Activated T-helper 1 cell treated with anti-CD3 and anti-CD28 coated beads, Interleukin-2, amount 50 U/mL, for 16 hours (primary cell): ENCODE measurements at places on chromosomes 1 and 21.

DNA sequence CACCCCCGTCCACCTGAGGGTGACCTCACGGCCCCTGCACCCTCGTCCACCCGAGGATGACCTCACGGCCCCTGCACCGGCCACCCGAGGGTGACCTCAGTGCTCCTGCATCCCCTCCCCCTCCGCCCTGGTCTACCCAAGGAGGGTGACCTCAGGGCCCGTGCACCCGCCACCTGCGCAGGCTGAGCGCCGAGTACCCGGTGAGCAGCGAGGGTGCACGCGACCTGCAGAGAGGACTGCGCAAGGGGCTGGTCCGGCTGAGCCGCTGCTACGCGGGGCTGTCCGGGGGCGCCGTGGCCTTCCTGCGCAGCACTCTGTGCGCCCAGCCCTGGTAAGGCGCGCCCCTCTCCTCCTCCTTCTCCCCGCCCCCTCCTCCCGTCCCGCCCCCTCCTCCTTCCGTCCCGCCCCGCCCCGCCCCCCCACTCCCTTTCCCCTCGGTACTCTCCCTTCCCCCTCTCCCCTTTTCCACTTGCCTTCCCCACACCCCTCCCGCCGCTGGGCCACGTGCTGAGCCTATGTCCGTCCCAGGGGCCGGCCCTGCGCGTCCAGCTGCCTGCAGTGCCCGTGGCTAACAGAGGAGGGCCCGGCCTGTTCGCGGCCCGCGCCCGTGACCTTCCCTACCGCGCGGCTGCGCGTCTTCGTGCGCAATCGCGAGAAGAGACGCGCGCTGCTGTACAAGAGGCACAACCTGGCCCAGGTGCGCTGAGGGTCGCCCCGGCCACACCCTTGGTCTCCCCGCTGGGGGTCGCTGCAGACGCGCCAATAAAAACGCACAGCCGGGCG is 28.4 kb downstream of the TRIM11 start:
- DNase-seq = peak; percentile 28

DNA sequence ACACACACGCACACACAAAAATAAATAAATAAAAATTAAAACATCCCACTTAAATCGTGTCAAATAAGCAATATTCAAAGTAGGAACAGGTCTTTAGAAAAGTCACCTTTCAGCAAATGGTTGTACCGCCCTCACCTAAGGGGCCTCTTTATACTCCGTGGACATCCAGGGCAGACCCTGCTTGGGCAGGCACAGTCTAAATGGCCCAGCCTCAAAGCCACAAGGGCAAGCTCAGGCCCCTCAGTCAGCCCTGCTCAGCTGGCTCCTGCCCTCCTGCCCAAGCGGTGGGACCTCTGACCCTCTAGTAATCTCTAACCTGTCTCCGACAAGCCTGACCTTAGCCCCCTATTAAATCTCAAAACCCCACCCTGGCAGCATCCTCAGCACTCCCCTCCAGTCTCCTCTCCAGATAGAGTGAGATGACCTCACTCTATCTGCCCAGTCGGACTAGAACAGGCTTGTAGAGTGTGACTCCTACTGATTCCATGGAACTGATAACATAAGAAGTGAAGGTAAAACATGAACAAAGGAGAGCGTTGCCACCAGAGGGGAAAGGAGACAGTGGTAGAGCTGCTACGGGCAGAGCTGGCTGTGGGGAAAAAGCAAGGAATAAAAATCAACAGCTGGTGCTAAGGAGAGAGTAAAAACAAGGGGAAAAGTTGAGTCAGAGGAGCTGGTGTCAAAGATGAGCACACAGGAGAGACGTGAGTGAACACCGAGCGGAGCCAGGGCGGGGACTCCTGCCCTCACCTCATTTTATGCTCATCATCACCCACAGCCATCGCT is 36.0 kb downstream of the SIPA1L2 start:
- DNase-seq = no peak

DNA sequence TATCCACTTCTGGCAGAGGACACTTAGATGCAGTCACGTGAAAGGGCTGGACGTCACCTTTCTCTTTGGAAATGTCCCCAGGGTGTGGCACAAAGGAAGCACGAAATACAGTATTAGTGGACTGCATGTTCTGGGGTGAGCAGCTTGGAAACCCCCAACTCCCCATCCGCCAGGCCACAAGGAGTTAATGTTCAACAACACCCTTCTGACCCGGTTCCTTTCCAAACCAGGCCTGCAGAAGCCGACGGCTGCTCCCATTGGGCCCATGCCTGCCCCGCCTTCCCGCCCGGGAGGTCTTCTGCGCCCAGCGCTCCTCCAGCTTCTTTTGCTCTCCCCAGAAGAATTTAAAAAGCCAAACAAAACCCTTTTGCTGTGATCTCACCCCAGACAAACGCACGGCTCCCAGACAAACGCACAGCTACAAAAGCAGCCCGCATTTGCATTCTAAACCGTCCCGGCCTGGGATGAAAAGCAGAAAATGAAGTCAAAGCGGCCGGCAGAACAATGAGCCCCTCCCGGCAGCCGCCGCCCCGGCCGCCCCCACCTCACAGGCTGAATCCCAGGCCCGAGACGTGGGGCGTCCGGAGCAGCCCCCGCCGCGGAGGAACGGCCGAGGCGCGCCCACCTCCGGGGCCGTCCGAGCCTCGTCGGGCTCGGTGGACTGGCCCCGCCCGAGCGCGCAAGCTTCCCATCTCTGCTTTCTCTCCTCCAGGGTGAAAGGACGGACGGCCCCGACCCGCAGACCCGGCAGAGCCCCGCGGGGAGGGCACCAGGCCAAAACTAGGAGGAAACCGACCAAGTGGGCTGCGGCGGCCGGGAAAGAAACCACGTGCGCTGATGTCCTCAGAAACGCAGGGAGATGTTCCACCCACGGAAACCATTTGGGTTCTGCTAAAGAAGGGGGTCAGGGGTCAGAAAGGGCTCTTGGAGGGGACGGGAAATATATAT is 101.9 kb downstream of the PLPP3 start:
- no peak for DNase-seq

DNA sequence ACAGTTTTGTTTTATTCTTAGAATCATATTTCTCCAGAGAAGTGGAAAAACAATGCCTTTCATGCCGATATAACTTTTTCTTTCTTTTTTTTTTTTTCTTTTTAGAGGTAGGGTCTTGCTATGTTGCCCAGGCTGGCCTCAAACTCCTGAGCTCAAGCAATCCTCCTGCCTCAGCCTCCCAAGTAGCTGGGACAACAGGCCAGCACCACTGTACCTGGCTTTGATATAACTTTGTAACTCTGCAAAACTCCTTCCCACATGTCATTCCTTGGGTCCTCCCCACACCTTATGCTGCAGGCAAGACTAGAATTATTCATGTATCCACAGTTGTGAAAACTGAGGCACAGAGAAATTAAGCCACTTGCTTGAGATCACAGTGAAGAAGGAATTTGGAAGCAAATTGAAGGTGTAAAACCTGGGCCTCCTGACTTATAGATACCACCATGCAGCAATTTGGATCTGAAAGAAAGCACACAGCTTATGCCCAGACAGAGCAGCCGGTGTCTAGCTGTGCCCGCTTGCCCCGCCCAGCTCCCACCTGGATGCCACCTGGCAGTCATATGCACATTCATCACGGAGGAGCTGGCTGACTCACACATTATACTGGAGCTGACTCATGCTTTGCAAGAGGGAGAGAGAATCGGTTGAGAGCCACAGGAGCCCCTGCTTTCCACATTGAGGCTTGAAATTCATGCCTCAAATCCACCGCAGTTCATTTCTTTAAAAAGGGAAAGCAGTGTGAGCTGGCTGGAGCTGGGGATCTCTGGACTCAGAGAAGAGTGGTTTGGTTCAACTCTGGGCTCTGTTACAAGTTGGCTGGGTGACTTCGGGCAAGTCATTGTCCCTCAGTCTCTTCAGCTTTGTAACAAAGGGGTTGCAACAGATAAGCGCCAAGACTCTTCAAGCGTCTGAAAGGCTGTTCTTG is 8.3 kb upstream of the SLC2A1 start:
- DNase-seq = no peak

DNA sequence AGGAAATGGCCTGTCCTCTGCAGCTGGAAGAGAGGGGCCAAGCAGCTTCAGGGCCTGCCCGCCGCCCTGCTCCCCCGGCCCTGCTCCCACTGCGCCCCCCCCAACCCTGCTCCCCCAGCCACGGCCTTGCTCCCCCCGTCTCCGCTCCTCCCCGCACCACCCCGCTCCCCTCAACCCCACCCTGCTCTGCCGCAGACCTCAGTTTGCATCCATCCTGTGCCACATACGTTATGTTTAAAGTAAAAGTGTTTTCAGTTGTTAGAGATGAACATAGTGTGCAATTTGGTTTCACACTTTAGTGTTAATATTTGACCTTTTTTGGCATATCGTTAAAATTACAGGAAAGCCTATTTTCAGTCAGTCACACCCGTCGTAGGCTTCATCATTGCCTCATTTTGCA is 34.1 kb upstream of the DIP2A start:
- no peak for DNase-seq

DNA sequence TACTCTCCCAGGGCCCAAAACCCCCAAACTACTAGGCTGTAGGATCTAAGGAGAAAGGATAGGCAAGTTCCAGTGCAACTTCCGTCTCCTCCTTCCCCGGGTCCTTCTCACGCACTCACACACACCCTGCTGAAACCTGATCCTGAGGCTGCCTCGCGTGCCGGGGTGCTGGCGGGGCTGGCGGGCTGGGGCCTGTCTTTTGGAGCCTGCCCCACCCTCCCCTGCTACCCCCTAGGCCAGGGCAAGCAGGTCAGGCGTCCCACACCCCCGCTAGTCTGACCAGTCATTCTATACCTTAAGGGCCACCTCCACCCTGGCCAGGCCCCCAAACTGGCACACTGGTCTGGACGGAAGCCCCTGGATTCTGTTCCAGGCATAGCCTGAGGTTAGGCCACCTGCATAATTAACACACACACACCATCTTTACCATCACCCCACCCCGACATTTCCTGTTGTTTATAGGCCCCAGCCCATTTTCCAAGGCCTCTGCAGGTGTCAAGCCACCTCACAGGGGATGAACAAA is 48.3 kb upstream of the ARTN start:
- no peak for DNase-seq

- no peak for DNase-seq
These were observed 1.9 kb downstream of the OR2B11 start for GRCh38 chr1:247456021-247456420.

DNA sequence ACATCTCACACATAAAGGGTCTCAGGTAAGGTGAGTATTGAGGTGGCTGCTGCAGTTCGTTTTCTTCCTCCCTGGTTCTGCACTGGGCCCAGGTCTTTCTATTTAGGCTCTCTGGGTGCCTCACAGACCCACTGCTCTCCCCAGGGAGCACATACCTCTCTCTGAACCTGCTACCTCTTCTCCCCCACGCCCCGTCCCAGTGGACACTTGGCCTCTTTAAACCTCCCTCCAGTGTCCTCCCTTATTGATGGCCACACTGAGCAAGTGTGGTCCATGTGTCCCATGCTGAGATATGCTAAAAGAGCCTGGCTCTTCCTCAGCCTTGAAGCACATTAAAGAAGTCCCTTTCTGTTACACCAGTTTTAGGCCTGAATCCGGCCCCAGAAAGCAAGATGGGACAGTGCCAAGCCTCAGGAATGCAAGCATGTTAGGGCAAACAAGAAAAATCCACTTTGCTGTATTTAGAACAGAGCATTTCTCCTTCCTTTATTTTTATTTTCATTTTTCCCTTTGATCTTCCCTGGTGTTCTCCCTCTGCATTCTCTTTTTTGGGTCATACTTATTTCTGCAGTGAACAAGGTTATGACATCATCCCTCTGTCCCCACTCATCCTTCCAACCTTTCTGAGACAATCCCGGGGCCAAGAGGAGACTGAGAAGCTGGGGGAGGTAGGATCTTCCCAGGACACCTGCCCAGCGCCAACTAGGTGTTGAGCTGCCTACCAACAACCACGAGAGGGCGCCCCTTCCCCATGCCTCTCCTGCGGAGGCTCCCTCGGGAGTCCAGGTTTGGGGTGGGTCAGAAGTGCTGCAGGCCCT is 5.0 kb upstream of the CHI3L2 start:
- peak; percentile 52 for DNase-seq

DNA sequence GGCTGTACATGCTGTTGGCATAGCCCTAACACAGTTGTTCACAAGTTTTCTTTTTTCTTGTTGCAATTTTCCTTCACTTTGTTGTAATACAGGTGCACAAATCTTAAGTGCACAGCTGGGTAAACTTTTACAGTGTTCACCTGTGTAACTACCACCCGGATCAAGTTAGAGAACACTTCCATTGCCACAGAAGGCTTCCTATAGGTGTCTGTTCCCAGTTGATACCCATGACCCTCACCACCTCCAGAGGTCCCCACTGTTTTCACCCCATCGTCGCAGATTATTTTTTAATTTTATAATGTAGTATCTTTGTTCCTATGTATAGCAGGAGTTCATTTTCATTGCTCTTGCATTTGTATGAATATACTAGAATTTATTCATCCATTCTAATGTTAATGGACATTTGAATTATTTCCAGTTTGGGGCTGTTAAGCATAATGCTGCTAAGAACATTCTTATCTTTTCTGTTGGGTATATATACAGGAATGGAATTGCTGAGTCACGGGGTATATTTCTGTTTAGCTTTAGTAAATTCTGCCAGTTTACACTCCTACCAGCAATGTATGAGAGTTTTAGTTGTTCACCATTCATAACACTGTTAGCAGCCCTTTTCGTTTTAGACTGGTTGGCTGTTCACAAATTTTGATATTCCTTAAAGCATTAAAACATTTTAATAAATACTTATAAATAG is 16.4 kb downstream of the SPRTN start:
- no peak for DNase-seq

DNA sequence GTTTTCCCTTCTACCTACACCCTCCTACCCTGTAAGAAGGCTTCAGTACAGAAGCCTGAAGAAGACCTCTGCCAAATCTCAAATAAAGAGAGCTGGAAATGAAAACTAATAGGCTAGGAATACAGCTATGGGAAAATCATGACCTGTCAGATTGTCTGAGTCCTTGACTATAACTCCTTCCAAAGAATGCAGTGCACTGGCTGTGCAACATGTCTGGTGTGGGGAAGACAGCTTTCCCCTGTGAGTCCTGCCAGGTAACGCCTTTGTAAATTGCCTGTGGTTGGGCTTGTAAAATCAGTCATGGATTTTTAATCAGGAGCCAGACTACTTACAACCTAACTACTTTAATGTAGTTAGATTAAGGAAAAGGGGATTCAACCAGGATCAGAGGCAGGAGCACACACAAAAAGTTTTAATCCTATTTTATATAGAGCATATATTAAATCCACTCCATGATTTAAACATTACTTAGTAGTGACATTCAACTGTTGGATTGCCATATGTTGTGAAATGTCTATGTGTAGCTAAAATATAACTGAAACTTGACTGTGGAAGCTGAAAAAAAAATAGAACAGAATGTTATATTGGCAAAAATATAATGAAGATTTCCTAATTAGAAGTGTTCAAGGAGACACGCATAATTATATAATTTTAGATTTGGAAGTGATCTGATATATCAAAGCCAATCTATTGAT is 1667.8 kb downstream of the KCNT2 start:
- no peak for DNase-seq

GRCh38 chr1:221509575-221510355 is 232.1 kb downstream of the DUSP10 start:
- DNase-seq = no peak

- DNase-seq = no peak
These were observed 28.5 kb upstream of the DR1 start for GRCh38 chr1:93317207-93317606.
